ENCODE measurements at places on chromosomes 6 and 20.

GRCh38 chr6:150683320-150683719 lies 83.6 kb downstream of the PLEKHG1 start:
- DNase-seq: no peak

GRCh38 chr6:157312757-157313156 lies 10.6 kb downstream of the TMEM242 start:
- DNase-seq: no peak

GRCh38 chr20:64233725-64234124 lies 21.8 kb upstream of the PCMTD2 start:
- no peak for DNase-seq

DNA sequence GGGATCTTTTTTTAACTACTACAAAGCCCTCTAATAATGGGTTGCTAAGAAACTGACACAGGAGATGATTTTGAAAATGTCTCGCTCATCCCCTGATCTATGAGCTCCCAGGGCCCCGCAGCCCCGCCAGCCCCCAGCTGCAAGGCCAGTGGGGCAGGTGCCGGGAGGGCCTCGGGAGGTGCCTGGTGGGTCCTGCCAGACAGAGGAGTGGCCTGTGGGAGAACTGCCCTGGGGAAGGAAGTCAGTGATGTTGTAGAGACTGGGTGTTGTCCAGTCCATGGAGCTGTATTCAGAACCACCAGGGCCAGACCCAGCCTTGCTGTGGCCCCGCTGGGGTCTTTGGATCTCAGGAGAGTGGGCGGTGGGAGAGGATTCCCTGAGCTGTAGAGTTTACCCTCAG lies 258.7 kb downstream of the TAF4 start:
- DNase-seq: no peak

- DNase-seq: no peak
These were observed 38.6 kb downstream of the FAM162B start for GRCh38 chr6:116726947-116727346.

DNA sequence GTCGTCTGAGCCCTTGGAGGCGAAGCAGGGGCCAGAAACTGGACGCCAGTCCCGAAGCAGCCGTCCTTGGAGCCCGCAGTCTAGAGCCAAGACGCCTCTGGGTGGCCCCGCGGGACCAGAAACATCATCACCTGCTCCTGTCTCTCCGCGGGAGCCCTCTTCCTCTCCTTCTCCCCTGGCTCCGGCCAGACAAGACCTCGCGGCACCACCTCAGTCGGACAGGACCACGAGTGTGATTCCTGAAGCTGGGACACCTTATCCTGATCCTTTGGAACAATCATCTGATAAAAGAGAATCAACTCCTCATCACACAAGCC lies 416 bp downstream of the RSPH4A start:
- DNase-seq: peak; percentile 39

DNA sequence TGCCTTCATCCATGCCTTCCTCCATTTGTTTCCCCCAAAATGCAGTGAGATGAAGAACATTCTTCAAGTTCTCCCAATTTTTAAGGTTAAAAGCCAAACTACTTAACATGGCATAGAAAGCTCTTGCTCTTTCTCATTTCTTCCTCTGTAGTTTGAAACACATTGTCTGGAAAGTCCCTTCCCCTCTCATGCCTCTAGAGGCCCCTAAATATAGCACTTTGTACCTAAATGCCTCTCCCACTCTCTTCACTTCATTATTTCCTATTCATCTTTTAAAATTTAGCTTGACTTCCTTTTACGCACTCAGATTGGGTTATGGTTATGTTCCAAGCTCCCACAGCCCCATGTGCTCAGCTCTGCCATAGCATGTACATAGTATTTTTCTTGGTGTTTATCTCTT lies 389.3 kb downstream of the HDGFL1 start:
- DNase-seq: no peak

DNA sequence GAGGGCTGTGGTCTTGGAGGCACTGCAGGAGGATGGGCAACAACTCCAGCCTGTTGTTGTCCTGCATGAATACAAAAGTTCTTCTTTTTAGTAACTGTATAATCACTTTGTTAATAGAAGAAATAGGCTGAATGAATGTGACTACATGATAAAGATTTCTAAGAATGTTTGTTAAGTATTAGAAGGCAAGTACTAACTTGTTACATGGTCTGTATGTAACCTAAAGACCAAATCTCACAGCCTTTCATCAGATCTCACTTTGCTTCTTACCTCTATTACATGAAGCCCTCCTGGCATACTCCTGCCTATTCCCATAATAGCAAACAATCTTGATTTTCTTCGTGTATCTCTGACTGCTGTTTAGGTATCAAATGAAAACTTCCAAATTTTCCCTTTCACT lies 73.4 kb downstream of the REPS1 start:
- no peak for DNase-seq

GRCh38 chr20:25237610-25238318 lies 10.1 kb upstream of the PYGB start:
- peak; percentile 77 for DNase-seq

- DNase-seq: no peak
These were observed 92.5 kb upstream of the E2F3 start for GRCh38 chr6:20309186-20309585.

Measured in activated T-cell treated with anti-CD3 and anti-CD28 coated beads, Interleukin-2, amount 50 U/mL, for 48 hours (primary cell).